ENCODE measurements at places on chromosomes 4 and X.

DNA sequence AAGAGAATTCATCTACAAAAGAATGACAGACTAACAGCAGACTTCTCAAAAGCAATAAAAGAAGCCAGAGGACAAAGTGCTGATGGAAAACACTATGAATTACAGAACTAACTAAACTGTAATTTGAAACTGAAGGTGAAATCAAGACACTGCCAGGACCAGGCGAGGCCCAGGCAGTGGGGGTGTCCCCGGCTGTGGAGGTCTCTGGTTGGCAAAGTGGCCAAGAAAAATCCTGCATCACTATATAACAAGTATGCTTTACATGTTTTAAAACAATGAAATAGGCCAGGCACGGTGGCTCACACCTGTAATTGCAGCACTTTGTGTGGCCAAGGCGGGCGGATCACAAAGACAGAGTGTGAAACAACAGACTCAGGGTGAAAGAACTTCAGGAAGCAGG is 32.9 kb downstream of the CHM start:
- no peak for DNase-seq

DNA sequence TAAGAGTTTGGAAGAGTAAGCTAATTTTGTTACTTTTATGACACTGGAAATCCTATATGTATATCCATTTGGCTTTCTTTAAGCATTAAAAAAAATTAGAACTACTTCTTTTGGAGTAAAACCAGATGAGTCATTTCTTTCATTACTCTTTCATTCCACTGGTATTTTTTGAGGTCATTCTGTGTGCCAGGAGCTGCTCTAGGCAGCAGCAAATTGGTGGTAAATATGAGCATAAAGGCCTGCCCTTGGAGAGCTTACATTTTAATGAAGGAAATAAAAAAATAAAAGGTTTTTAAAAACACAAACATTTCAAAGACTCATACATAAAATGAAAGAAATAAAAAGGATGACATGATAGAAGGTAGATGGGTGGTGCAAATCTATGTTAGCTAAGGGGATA is 37.4 kb downstream of the MID1 start:
- no peak for DNase-seq

- no peak for DNase-seq
Measured at GRCh38 chrX:112081781-112082652, 559 bp downstream of the TRPC5 start.

DNA sequence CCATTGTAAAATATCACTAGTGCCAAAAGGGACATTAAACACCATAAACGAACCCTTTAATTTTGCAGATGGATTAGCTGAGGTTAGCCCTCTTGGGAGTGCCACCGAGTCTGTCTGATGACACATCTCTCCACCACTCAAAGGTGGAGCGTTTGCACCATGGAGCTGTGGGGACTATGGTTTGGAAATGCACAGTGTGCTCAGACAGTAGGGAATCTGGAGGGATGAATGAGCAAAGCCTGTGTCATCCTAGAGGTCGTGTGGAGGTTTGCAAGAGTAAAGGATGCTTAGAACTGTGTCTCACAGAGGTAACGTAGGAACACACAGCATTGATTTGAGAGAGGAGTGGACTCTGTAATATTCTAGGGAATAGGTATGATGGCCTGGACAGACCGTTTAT is 93.7 kb downstream of the CLNK start:
- DNase-seq: no peak

GRCh38 chr4:181593703-181594102 is 649.5 kb upstream of the TENM3 start:
- DNase-seq: no peak

All from nucleus accumbens (tissue), 56 donors.